ENCODE measurements at places on chromosomes 5 and 9. TPM values are rescaled to one million over a fixed set of nuclear protein-coding genes. Genes with fewer than 3 reads are reported as not detected.

DNA sequence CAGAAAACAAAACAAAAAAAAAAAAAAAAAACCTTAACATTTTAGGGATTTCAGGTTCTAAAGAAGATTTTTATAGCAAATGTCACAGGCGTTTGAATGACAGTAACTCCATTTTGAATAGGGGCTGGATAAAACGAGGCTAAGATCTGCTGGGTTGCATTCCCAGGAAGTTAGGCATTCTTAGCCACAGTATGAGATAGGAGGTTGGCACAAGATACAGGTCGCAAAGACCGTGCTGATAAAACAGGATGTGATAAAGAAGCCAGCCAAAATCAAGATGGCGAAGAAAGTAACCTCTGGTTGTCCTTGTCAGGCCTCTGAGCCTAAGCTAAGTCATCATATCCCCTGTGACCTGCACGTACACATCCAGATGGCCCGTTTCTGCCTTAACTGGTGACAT, 425.6 kb upstream of the PTPRD start:
- H3K27me3 ChIP-seq: no peaks in the 10 kb centered on the region
- no peak overlapping the region for H3K27ac ChIP-seq
- H3K4me3 ChIP-seq: no peak overlapping the region
- no peaks in the 10 kb centered on the region for H3K4me1 ChIP-seq
- H3K36me3 ChIP-seq: no peaks in the 10 kb centered on the region

GRCh38 chr9:96029722-96030530, 154.4 kb downstream of the ERCC6L2 start:
- no peak overlapping the region for H3K4me3 ChIP-seq
- DNase-seq: no peak
- H3K27me3 ChIP-seq: peaks cover 10% of the 10 kb centered on the region
- H3K36me3 ChIP-seq: no peaks in the 10 kb centered on the region

The RANBP17 gene
- 11.2 TPM for total RNA-seq

- no peak for DNase-seq
- H3K4me3 ChIP-seq: no peak overlapping the region
These were observed 89.8 kb upstream of the TLE4 start for GRCh38 chr9:79481846-79482477.

The PAXX gene
- total RNA-seq: 161 TPM

DNA sequence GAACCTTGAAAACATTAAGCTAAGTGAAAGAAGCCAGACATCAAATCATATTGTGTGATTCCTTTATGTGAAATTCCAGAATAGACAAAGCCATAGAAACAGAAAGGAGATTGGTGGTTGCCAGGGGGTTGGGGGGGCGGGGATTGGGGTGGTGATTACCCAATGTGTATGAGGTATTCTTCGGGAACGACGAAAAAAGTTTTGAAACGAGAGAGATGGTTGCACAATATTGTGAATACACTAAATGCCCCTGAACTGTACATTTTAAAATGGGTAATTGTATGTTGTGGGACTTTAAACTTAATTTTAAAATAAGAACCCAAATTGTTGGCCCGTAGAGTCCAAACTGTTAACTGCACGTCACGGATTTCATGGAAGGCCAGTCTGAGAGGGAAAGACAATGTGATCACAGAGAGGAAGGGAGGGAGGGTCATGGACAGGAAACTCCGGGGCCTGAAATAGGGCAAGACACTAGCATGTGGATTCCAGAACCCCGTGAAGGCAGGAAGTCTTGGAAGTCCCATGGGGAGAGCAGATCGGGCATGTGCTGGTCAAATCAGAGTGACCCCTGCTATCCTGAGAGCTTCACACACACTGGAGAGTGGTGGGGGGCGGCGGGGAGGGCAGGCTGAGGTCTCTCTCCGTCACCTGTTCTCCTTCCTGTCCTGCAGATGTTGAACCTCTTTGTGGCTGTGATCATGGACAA, 218.4 kb downstream of the CACNA1B start:
- no peak overlapping the region for H3K4me3 ChIP-seq
- no peaks in the 10 kb centered on the region for H3K27me3 ChIP-seq
- no peak for DNase-seq
- H3K27ac ChIP-seq: no peak overlapping the region

- H3K27ac ChIP-seq: no peak overlapping the region
- no peak for DNase-seq
- no peaks in the 10 kb centered on the region for H3K27me3 ChIP-seq
- no peaks in the 10 kb centered on the region for H3K36me3 ChIP-seq
- H3K4me3 ChIP-seq: no peak overlapping the region
- H3K4me1 ChIP-seq: no peaks in the 10 kb centered on the region
These were observed 22.7 kb upstream of the UGCG start for GRCh38 chr9:111873901-111874300.

GRCh38 chr9:19173598-19174125, 46.4 kb upstream of the PLIN2 start:
- H3K4me1 ChIP-seq: peaks cover 7% of the 10 kb centered on the region
- H3K4me3 ChIP-seq: no peak overlapping the region
- H3K27me3 ChIP-seq: no peaks in the 10 kb centered on the region
- H3K36me3 ChIP-seq: no peaks in the 10 kb centered on the region
- no peak for DNase-seq
- H3K27ac ChIP-seq: no peak overlapping the region

- H3K4me1 ChIP-seq: no peaks in the 10 kb centered on the region
- H3K27me3 ChIP-seq: peaks cover 2% of the 10 kb centered on the region
- no peak overlapping the region for H3K4me3 ChIP-seq
- H3K27ac ChIP-seq: no peak overlapping the region
These were observed 26.0 kb downstream of the DDX4 start for GRCh38 chr5:55763746-55764420.

The MEIKIN gene
- total RNA-seq: not detected

All from natural killer cell (primary cell).